ENCODE measurements at places on chromosomes 13 and 19.
A peak's percentile ranks its signal among the peaks of the same experiment; 100 is the strongest.

DNA sequence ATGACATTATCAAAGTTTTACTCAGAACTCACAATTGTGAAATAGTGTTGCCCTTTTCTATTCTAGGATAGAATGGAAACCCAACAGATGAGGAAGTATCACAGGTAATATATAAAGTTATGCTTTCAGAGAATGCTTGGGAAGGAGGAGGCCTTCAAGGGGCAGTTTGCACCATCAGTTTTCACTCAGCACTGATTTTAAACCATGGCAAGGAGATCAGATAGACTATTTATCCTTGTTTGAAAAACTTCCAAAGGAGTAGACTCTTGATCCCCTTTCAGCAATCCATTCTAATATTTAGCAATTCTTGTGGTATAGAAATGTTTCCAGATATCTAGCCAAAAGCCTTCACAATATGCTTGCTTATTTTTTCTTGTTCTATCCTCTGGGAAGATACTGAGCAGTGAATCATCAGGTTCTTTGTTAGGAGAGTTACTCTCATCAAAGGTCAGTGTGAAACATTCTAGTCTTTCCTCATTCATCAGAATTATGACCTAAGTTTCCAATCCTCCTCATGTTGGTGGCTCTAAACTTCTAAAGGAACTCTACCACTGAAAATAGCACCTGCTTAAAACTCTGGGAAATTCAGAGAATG is 3.8 kb downstream of the GPC6 start:
- no peak for DNase-seq

DNA sequence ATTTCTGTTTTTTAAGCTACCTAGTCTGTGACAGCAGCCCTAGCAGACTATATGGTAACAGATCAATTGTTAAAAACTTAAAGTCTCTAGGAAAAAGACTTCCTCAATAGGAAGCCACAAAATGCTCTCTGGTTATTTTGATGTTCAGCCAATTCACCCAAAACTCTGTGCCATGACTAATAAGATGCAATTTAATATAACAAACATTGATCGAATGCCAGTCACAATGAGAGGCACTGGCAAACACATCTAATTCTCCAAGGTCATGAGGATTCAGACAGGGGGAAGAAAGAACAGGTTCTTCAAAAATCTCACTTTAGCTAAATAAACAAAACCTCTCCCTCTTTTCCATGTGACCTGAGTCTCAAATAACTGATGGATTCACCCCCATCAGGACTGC is 107.5 kb downstream of the SUCLA2 start:
- no peak for DNase-seq

GRCh38 chr13:48302871-48303358 is 636 bp upstream of the RB1 start:
- no peak for DNase-seq

GRCh38 chr19:38667661-38668171 is 20.3 kb downstream of the ACTN4 start:
- no peak for DNase-seq

DNA sequence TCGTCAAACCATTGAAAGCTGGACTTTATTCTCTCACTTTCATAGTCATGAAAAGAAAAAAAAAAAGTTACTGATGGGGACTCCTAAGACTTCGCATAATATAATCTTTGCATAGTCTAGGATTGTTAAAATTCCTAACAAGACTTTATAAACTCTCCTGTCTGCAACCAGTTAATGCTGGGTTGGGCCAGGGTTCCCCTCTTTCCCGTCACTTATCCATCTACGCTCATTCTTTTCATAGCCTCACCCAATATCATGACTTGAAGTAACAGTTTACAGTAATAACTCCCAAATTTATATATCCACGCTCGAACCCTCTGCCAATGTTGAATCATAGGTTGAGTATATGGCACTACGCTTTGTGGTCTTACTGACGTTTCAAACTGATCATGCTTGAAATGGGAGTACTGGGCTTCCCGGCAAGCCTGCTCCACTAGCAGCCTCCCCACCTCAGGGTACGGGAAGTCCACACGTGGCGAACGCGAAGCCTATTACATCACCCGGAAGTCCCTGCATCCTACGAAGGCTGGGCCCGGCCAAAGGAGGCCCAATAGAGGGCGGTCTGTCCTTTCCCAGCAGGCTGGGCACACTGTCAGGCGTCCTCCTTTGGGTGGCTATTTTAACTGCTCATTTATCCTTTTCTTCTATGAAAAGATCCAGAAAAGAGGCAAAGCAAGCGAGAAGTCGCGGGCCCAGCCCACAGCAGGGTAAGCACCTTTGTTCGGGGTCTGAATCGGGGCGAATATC is 694 bp upstream of the ZNF460 start:
- DNase-seq, result peak; percentile 61
